ENCODE measurements at places on chromosomes 16 and 17. TPM values are rescaled to one million over a fixed set of nuclear protein-coding genes. Genes with fewer than 3 reads are reported as not detected.

DNA sequence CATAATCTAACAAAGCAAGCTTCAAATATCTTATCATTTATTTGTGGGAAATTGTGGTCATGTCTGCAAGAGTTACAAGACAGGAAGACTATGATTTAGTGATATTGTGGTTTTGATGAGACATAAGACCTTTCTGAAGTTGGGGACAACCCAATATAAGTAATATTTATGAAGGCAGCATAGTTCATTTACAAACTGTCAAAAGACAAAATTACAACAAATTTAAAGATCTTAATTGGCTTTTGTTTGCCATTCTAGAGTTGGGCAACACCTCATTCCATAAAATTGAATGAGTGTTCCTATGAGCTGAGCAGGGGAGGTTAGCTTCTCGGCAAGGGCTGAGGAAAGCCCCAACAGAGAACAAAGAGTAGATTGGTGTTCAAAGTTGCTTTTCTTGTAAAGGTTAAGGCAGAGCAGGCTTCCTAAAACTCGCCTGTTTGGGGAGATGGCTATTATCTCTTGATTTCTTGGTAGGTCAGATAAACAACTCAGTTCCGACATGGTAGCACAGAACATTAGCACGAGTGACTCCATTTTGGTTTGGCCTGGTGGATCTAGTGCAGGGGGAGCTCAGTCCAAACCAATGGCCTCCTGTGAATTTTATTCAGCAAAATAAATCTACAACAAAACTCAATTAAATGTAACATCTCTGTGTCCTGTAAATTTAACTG, 10.9 kb upstream of the MMD start:
- no peaks in the 10 kb centered on the region for H3K27me3 ChIP-seq
- H3K36me3 ChIP-seq, result no peaks in the 10 kb centered on the region
- H3K4me1 ChIP-seq, result no peaks in the 10 kb centered on the region
- no peak overlapping the region for H3K27ac ChIP-seq
- DNase-seq, result no peak

DNA sequence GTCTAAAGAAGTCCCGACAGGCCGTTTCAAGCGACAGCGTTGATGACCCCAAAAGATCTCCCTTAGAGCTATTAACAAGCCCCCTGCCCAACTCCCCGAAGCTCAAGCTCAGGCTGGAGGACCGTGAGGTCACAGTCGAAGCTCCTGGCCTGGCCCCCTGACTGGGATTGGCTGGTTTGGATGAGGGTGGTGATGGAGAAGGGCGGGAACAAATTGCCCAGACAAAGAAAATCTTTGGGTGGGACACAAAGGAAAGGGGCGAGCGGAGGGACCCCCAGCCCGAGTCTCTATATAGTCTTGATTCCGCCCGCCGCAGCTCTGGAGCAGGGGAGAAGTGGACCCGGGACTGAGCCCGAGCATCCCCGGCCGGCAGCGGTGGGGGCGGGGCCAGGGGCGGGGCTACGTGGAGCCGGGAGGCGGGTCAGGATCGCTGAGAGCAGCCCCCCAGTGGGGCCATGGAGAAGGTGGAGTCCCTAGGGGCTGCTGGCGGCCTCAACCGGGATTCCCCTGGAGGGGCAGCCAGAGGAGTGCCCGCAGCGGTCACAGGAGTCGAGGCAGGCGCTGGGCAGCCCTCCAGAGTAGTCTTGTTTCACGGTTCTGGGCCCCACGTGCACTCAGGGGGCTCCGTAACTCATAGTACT, 982 bp upstream of the NEURL4 start:
- peaks cover 13% of the 10 kb centered on the region for H3K36me3 ChIP-seq
- H3K4me1 ChIP-seq, result peaks cover 23% of the 10 kb centered on the region
- no peaks in the 10 kb centered on the region for H3K27me3 ChIP-seq
- no peak for DNase-seq
- peak overlapping the region; percentile 85 for H3K4me3 ChIP-seq

DNA sequence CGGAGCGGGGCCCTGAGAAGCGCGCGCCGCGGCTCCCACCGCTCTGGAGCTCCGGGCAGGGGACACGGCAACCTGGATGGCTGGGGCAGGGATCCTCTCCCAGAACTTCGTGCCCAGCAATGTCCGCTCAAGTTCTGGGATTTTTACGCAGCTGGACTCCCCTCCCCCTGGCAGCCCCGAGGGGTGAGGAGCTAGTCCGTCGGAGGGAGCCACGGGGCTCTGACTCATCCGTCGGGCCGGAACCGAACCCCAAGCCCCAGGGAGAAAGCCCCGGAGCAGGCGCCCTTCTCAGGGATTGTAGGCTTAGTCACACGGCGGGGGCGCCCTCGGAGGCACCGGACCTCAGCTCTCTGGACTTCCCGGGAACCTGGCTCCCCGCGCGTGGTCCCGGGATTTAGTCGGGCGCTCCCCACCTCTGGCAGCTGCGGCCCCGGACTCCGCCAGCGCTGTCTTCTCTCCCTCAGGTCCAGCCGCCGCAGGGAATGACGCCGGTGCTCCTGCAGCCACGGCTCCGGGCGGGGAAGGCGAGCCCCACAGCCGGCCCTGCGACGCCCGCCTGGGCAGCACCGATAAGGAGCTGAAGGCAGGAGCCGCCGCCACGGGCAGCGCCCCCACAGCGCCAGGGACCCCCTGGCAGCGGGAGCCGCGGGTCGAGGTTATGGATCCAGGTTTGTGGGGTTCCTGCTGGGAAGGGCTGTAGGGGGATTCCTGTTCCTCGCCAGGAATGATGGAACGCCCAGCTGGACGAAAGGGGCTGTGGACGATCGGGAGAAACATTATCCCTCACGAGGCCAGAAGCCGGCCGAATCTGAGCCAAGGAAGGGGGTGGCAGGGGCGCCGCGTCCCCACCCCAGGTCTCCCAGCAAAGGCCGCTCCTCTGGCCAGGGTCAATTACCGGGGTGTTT, 830 bp downstream of the SPHK1 start:
- peaks cover 4% of the 10 kb centered on the region for H3K36me3 ChIP-seq
- peak overlapping the region; percentile 65 for H3K27ac ChIP-seq
- peaks cover 61% of the 10 kb centered on the region for H3K27me3 ChIP-seq
- DNase-seq, result no peak
- peaks cover 40% of the 10 kb centered on the region for H3K4me1 ChIP-seq

- peaks cover 12% of the 10 kb centered on the region for H3K4me1 ChIP-seq
- H3K4me3 ChIP-seq, result no peak overlapping the region
- peaks cover 50% of the 10 kb centered on the region for H3K36me3 ChIP-seq
- DNase-seq, result no peak
- H3K27me3 ChIP-seq, result no peaks in the 10 kb centered on the region
Measured at GRCh38 chr16:28179354-28179753, 32.4 kb downstream of the XPO6 start.

DNA sequence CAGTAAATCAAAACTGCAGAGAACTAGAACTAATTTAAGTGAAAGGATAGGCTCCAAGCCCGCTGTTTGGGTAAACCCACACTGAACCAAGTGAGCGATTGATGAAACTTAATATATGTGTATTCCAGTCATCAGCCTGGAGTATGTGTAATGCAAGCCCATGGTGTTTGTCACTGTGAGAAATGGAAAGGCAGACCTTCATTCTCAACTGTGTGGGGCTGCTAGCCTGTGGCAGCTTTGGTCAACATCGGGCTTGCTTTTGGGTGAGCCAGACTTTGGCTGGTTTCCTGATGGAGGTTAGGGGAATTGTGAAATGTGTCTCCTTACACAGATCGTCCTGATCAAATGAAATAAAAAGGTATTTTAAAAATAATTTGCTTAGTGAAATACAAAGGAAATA, 279.9 kb downstream of the IRX3 start:
- no peaks in the 10 kb centered on the region for H3K36me3 ChIP-seq
- H3K27ac ChIP-seq, result no peak overlapping the region
- no peak for DNase-seq
- no peaks in the 10 kb centered on the region for H3K4me1 ChIP-seq

GRCh38 chr16:63289834-63290460, 1253.7 kb upstream of the CDH8 start:
- DNase-seq, result no peak
- no peaks in the 10 kb centered on the region for H3K36me3 ChIP-seq
- H3K4me1 ChIP-seq, result no peaks in the 10 kb centered on the region
- no peaks in the 10 kb centered on the region for H3K27me3 ChIP-seq
- H3K4me3 ChIP-seq, result no peak overlapping the region

- H3K27me3 ChIP-seq, result no peaks in the 10 kb centered on the region
- no peaks in the 10 kb centered on the region for H3K4me1 ChIP-seq
- H3K4me3 ChIP-seq, result no peak overlapping the region
- no peaks in the 10 kb centered on the region for H3K36me3 ChIP-seq
- no peak for DNase-seq
Measured at GRCh38 chr17:47286198-47286914, 32.7 kb downstream of the ITGB3 start.

DNA sequence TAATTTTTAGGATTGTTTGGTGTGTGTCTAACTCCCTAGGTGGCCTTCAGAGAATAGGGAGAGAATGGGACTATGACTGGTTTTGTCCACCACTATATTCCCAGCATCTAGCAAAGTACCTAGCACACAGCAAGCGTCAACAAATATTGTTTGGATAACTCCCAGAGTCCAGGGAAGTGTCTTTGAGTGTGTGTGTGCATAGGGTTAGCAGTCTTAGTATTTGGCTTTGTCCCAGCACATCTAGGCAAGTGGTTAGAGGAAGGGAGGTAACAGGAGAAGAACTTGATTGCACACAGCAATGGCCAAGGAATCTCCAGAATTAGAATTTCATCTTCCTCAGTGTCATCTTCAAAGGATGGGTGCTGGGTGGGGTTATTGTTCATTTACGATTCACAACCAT, 385.4 kb upstream of the CDH5 start:
- DNase-seq, result no peak
- H3K36me3 ChIP-seq, result no peaks in the 10 kb centered on the region
- no peak overlapping the region for H3K27ac ChIP-seq
- H3K4me3 ChIP-seq, result no peak overlapping the region
- no peaks in the 10 kb centered on the region for H3K4me1 ChIP-seq
- H3K27me3 ChIP-seq, result no peaks in the 10 kb centered on the region

DNA sequence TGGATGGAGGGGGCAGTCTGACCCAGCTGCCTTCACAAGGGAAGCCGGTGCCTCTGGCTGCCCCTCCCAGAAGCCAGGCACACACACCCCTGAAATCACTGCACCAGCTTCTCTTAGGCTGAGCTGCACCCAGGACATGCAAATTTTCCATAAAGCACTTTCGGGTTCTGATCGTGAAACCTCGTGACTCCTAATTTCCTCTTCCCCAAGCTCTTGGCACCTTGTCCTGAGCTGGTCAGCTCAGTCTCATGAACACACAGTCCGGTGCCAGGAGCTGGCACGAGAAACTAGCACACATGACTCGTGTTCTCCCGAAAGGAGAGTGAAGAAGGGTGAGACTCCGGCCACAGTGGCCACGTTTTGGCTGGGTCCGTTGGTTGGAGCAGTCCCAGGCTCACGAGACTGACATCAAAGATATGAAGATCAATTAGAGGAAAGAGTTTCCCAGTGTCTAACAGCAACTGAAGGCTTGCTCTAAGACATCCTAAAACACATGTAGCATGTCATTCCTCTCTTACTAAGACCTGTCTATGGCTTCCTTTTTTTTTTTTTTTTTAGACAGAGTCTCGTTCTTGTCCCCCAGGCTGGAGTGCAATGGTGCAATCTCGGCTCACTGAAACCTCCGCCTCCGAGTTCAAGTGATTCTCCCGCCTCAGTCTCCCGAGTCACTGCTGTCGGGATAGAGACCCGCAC, 9.2 kb upstream of the ABR start:
- no peaks in the 10 kb centered on the region for H3K27me3 ChIP-seq
- no peak overlapping the region for H3K27ac ChIP-seq
- no peaks in the 10 kb centered on the region for H3K4me1 ChIP-seq

DNA sequence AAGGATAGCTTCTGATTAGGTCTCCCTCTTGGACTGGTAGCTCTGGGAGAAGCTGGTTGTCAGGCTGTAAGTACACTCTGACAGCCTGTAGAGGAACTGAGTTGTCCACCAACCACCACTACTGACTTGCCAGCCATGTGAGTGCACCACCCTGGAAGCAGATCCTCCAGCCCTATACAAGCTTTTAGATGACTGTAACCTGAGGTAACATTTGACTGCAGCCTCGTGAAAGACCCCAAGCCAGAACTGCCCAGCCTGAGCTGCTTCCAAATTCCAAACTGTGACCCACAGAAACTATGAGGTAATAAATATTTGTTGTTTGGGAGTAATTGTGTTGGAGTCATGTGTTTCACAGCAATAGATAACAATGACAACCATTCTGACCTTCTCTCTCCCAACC, 30.8 kb upstream of the DYNLL2 start:
- no peak for DNase-seq
- H3K4me3 ChIP-seq, result no peak overlapping the region
- no peaks in the 10 kb centered on the region for H3K27me3 ChIP-seq
- H3K27ac ChIP-seq, result no peak overlapping the region

- H3K27ac ChIP-seq, result no peak overlapping the region
- H3K36me3 ChIP-seq, result no peaks in the 10 kb centered on the region
- no peak overlapping the region for H3K4me3 ChIP-seq
- no peak for DNase-seq
- no peaks in the 10 kb centered on the region for H3K27me3 ChIP-seq
Measured at GRCh38 chr17:8392674-8393469, 4.8 kb downstream of the RNF222 start.

DNA sequence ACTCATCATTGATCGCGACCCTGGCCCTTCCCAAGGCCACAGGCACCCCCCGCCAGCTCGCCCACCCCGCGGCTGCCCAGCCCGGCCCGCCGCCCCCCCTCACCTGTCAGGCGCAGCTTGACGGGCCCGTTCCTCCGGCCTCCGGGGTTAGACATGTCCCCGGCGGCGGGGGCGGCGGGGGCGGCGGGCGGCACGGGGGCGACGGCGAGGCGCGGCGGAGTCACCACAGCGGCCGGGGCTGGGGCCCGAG, 456 bp downstream of the SMURF2 start:
- H3K4me3 ChIP-seq, result peak overlapping the region; percentile 62
- peaks cover 20% of the 10 kb centered on the region for H3K4me1 ChIP-seq
- H3K27ac ChIP-seq, result peak overlapping the region; percentile 98
- no peak for DNase-seq
- no peaks in the 10 kb centered on the region for H3K27me3 ChIP-seq

GRCh38 chr16:57036945-57037344, 47.6 kb downstream of the NLRC5 start:
- H3K36me3 ChIP-seq, result peaks cover 9% of the 10 kb centered on the region
- H3K27ac ChIP-seq, result no peak overlapping the region
- DNase-seq, result no peak
- H3K4me1 ChIP-seq, result peaks cover 52% of the 10 kb centered on the region
- H3K4me3 ChIP-seq, result no peak overlapping the region

DNA sequence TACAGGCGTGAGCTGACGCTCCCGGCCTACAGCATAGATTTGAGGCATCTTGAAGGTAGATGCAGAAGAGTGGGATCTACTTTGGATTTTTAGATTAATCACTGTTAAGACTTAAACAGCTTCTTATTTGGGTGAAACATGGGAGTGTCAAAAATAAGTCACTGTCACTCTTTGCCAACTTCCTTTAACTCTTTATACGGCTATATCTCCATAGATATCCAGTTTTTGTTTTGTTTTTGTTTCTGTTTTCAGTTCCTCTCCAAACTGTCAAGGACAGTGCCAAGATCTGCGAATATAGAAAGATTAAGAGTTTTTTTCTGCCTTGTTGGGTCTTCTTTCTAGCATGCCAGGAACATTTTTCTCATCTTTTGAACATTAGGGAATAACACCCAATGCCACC, 706.1 kb downstream of the WWOX start:
- H3K4me1 ChIP-seq, result no peaks in the 10 kb centered on the region
- H3K36me3 ChIP-seq, result no peaks in the 10 kb centered on the region
- H3K27me3 ChIP-seq, result no peaks in the 10 kb centered on the region
- no peak for DNase-seq
- no peak overlapping the region for H3K4me3 ChIP-seq

The CACNA1H gene
- total RNA-seq, result 0.61 TPM

The CDT1 gene
- total RNA-seq, result 11.7 TPM

The RRAD gene
- total RNA-seq, result 0.85 TPM

The PDILT gene
- not detected for total RNA-seq

Measured in thymus (tissue), 14 donors.